ENCODE measurements at places on chromosomes 13 and 19.

DNA sequence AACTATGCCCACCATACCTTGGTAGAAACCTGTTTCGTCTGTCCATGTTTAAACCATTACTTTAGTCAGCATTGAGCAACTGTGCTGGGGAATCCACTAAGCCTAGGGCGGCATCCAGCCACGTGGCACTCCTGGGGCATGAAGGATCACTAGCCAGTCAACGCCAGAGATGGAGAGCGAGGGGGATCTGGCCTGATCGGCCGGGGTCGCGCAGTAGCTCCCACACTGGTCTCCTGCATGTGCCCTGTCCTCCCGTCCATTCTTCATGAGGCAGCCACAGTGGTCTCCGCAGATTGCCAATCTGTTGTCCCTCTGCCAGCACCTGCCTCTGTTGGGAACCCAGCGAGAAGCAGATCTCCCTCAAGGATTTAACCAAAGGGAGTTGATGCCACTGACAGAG, 109.4 kb downstream of the DPF1 start:
- DNase-seq = no peak

- peak; percentile 46 for DNase-seq
Observed at GRCh38 chr13:113724780-113725315, 34.2 kb upstream of the TMEM255B start.

- DNase-seq = peak; percentile 30
Observed at GRCh38 chr19:43562698-43563241, 12.6 kb downstream of the XRCC1 start.

DNA sequence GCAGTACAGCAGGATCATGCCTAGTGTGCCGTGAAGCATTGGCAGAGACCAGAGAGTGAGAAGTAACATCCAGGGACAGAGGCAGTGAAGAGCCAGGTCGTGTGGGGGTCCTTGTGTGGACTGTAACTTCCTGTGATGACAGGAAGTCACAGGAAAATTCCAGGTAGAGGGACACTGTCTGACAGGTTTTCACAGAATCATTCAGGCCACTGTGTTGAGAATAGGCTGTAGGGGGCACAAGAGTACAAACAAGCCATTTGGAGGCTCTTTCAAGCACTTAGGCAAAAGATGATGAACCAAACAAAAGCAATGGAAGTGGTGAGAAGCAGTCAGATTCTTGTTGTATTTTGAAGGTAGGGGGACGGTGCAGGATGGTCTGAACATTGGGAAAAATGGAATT, 46.4 kb downstream of the N4BP2L1 start:
- DNase-seq = no peak

DNA sequence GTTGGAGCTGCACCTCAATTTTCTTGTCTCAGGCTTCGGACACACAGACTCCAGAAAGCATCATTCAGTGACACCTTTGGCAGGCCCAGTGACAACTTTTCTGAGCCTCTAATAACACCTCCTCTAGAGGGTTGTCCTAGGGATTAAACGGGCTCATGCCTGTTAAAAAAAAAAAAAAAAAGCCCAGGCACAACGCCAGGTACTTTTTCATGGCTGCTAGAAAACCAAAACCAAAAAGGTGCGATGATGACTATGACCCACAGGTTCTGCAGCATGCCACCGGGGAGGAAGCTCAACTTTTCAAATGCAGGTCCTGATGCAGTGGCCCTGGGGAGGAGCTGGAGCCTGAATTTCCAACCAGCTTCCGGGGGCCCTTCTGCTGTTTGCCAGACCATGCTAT, 184.2 kb downstream of the ABCC4 start:
- DNase-seq = no peak

- DNase-seq = no peak
Observed at GRCh38 chr19:46429999-46430398, 1.3 kb upstream of the PNMA8C start.

DNA sequence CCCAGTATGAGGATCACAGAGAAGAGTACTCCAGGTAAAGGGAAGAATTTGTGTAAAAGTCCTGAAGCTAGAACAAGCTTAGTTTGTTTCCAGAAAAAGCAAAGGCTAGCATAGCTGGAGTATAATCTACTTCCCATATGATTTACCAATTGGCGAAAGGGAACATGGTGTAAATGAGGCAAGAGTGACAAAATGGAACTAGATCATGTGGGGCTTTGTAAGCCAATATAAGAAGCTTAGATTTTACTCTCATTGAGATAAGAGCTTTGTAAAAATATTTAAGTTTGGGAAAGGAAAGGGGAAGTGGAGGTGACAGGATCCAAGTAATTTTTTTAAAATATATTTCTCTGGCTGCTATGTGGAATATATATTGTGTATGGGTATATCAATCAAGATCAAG, 234.9 kb downstream of the KCTD12 start:
- DNase-seq = no peak

DNA sequence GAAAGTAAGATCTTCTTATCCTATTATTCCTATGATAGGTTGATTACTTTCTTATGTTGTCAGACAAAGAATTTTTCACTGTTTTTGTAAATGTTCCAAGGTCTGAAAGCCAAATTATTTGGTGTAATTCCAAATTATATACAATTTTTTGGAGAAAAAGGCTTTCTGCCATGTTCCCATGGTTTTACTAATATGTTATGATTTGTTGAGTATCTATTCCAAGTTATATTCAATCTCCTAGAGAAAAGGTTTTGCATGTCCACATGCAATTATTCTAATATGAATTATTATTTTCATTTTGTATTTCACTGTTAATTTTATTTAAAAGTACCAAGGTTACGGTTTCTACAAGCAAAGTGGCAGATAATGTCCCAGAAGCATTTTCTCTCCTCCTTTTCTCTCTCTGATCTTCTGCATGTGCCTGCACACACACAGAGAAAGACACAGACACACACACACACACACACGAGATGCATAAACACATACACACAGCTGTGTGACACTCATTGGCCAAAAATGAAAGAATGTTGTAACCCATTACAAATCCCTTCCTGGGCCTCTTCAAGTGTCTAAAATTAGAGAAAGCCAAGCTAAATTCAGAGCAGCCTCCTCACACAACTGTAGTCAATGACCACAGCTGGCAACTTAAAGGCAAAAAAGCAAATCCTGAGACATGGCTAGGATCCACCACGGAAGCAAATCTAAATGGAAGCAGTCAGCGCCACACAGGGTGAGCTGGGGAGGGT, 621.0 kb downstream of the EFNB2 start:
- no peak for DNase-seq

GRCh38 chr19:10112895-10113591, 1.6 kb downstream of the P2RY11 start:
- DNase-seq = no peak

DNA sequence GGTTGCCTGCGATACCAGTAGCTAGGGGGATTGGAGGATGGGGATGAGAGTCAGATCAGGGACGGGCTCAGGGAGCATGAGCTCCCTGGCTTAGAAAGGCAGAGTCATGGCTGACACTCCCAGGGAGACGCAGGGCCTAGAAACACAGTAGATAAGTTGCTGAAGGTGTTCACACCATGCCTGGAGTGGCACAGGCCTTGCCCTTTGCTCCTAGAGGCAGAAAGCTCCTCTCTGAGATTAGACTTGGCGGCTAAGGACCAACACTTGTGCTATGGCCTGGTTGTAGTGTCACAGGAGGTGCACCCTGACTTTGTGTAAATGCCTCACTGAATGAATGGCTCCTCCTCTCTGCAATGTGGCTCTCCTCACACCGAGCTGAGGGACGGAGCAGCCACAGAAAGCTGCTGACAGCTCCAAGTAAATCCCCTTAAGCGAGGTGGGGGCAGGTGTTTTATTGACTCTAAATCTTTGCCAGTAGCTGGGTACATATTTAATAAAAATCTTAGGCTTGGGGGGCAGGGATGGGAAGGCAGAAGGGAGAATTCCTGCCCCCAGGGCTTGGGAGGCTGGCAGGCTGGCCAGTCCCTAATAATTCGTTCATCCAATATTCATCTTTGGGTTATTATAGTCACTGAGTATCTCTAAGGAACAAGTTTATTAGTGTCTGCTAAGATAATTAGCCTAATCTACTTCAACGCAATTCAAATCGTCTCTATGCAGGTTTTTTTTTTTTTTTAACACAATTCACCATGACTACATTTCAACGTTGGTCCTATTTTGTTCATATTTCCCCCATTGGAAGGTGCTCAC, 54.9 kb downstream of the SIAH3 start:
- no peak for DNase-seq

- no peak for DNase-seq
Observed at GRCh38 chr19:15869109-15869555, 28.7 kb downstream of the CYP4F2 start.

- DNase-seq = no peak
Observed at GRCh38 chr13:39603424-39603947, 493 bp upstream of the LHFPL6 start.

DNA sequence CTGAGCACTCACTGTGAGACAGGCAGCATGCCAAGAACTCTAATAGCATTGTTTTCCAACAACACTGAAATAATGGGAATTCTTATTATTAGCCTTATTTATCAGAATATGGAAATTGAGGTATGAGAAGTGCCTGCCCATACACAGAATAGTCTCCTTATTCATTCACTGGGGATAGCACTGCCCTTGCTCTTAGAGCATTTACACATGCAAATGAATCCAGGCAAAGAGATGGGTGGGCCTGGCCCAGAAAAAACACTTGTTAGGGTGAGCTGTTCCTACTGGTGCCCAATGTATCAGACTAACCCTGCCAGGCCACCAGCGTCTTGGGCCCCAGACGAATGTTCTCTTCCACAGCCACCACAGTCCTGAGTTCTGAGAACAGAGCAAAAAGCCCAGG, 112.9 kb downstream of the TUBA3C start:
- no peak for DNase-seq

DNA sequence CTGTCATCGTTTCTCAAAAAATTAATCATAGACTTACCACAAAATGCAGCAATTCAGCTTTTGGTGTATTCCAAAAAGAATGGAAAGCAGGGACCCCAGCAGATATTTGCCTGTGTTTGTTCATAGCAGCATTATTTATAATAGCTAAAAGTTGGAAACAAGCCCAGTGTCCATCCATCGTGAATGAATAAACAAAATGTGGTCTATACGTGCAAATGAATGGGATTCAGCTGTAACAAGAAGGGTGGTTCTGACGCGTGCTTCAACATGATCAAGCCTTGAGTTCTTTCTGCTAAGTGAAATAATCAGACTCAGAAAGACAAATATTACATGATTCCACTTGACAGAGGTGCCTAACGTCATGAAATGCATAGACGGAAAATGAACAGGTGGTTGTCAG, 36.4 kb downstream of the PSG11 start:
- DNase-seq = no peak

GRCh38 chr13:106477303-106477702, 58.2 kb downstream of the EFNB2 start:
- no peak for DNase-seq

DNA sequence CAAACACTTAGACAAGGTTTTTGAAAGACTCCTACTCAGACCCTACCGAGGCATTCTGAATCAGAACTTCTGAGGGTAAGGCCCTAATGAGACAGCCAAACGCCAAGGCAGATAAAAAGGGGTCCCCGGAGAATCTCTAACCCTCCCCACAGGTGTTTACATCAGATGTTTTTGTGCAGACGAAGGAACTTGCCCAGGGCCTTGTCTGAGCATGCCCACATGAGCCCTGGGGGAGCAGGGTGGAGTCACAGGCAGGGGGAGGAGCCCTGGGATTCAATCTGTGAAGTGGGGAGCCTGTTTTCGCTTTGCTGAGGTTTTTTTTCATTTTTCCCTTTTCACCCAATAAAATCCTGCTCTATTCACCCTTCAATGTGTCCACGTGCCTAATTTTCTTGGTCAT, 61.6 kb upstream of the MED4 start:
- no peak for DNase-seq

DNA sequence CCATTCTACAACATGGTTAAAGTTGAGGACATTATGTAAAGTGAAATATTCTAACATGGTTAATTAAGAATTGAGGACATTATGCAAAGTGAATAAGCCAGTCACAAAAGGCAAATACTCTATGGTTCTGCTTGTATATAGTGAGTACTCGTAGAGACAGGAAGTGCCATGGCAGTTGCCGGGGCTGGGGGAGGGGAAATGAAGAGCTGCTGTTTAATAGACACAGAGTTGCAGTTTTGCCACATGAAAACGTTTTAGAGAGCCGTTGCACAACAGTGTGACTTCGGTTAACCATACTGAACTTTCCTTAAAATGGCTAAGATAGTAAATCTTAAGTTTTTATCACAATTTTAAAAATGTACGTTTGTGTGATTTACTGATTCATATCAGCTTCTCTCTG, 176.9 kb downstream of the SHISA2 start:
- DNase-seq = no peak

DNA sequence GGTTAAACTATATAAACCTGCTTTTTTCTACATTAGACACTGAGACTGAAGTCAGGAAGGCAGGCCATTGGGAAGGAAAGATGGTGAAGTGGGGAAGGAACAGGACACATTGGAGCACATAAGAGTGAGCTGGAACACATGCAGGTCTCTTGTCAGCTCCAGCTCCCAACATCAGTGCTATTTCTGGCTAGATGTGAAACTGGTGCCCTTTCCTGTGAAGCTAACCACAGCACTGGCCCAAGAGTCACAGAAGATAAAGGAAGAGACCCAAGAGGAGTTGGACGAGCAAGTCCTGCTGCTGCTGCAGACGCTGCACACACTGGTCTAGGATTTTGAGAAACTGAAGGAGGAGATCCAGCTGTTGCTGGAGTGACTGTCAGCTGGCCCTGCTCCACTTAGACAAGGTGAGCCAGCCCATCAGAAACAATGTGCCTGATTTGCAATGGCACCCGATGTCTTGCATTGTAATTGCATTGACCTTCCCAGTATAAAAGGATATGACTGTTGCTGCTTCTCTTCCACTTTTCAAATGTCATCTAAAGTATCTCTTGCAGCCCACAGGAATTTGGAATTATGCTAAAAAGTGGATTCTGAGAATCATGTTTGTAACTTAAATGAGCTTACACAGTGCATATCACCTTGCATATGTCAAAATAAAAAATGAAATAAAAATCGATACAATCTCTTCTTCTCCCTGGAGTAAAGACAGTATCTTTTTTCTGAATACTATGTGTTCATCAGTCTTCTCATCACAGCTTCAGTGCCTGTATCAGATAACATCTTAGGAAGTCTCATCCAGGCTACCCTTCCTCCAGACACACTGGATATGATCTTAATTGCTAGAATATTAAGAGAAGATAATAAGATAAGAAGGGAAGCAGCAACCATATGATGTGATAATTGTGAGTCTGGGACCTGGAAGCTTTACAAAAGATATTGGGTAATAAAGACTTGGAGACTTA, 230.7 kb upstream of the SPRY2 start:
- DNase-seq = no peak

- peak; percentile 47 for DNase-seq
Observed at GRCh38 chr19:32675720-32676185, at the start of gene RGS9BP. RGS9BP (plus strand) TSS chr19:32675848; CDS start chr19:32676264, 416 bp downstream.

GRCh38 chr13:33138441-33138840, 122.2 kb downstream of the KL start:
- no peak for DNase-seq

GRCh38 chr13:48603375-48603774, 50.4 kb upstream of the CYSLTR2 start:
- no peak for DNase-seq

GRCh38 chr13:42355092-42355485, 83.1 kb downstream of the AKAP11 start:
- DNase-seq = no peak

- DNase-seq = no peak
Observed at GRCh38 chr19:34475026-34475974, 6.3 kb upstream of the WTIP start.

- DNase-seq = no peak
Observed at GRCh38 chr19:34131100-34131499, 41.2 kb upstream of the LSM14A start.
